ENCODE measurements at places on chromosomes 11 and 22.

DNA sequence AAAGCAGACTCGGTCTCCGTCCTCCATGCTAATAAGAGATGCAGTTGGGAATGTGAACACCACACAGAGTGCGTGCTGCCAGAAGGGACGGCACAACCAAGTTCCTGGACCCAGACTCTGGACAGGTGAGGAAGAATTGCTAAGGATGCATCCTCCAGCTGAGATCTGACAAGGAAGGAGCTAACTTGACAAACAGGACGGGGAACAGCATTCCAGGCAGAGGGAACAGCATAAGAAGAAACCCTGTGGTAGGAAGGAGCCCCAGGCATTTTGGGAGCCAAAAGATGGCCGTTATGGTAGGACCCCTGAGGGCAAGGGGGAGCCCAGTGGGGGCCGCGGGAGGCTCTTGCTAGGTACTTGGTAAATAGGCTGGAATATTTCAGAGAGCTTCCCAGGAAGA, 6.0 kb downstream of the OSM start:
- DNase-seq = no peak

- no peak for DNase-seq
Observed at GRCh38 chr11:131748151-131749050, 378.0 kb downstream of the NTM start.

DNA sequence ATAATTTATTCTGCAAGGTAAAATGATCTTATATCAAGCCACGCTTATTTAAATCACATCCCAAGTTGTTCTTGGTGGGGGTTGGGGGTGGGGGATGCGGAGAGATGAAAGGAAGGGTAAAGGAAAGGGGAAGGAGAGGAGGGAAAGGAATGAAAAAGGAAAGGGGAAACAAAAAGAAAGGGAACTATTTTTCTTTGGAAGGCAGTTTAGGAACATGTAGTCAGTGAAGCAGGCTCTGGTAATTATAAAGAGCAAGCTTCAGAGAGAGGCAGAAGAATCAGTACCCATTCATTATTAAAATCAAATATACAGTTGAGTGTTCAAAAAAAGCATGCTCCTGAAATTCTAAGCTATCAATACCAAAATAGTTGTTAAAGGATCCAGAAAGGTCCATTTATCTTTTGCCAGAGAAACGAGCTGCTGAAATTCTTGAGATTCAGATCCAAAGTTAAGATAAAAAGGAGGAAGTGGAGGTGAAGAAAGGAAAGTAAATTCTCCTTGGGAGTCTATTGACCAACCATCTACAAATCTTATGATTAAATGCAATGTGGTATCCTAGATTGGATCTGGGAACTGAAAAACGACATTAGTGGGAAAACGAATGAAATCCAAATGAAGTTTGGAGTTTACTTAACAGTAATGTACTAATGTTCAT, 107.4 kb downstream of the SGSM3 start:
- DNase-seq = no peak

GRCh38 chr22:45998638-45999378, 21.8 kb upstream of the WNT7B start:
- DNase-seq = no peak

DNA sequence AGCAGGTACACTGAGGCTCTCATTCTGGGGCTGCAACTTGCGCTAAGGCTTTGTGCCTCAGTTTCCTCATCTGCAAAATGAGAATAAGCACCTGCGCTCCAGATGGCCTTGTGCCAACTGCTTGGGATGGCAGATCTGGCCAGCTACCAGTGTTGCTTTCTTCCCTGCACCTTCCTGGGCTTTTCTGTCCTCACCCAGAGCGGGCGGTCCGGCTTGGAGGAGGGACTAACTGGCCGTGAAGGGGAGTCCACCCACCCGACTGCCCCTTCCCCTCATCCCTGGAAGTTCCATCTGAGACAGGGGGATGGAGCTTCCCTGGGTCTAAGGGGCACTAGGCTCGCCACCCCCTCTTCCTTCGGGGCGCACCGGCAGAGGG, 3.5 kb downstream of the SLC16A8 start:
- no peak for DNase-seq

DNA sequence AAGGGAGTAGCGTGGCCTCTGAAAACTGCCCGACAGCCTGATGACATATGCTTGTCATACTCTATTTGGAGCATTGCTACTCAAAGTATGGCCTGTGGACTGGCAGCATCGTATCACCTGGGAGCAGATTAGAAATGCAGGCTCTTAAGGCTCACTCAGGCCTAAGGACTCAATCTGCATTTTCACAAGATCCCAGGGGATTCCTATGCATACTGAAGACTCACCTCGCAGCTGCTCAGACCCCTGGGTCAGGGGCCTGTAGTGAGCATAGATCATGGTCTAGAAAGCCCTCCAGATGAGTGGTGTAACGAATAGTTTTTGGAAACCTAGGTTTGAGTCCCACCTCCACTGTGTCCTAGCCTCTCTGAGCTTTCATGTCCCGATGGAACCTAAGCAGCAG, 126.3 kb downstream of the FEZ1 start:
- no peak for DNase-seq
